ENCODE measurements at places on chromosomes 12 and 14.

DNA sequence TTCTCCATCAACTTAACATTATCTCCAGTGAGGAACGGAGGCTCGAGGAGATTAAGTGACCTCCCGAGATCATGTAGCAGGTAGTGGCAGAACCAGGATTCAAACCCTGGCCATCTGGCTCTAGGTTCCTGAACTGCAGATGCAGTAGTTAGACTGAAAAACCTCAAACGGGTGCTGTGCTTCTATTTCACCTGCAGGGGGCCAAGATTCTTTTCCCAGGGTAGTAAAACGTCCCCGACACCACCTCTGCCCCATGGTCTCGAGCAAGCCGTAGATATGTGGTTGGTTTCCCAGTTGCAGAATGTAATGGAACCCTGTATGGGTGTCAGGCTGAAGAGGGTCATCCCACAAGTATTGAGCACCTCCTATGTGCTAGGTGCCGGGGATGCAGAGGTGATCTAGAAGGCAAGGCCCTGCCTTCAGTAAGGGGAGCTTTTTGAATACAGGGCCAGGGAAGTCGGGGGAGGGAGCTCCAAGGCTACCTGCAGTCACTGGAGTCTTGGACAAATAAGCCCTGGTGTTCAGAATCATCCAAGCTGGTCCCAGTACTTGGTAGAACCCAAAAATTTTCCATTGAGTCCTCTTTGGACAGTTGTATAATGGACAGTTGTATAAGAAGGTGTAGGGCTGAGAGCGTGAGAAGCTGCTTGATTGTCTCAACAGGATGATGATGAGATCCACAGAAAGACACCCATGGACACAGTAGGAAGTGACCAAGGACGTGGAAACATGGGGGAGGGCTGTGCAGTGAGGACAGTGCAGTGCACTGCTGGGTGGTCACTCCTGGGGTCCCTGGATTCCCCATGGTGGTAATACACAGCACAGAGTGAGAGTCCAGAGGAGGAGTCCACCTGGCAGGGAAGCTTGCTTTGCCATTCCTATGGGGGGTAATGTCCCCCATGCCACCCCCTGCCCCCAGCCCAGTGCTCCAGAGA lies 197.2 kb downstream of the CHST11 start:
- DNase-seq: no peak

DNA sequence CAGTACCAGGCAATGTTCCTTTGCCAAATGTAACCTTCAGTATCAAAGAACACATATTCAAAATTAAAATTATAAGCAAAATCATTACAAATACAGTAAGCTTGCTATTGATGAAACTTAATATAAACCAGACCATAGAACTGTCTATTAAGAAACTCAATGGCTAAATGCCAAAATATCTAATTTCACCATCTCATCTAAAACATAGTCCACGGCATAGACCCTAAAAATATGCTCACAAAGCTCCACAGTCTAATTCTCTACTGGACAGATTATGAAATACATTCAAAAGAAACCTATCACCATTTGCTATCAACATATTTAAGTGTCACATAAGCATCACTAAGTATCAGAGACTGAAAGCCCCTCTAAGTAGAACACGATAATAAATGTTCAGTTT lies 25.2 kb downstream of the DUSP16 start:
- no peak for DNase-seq

GRCh38 chr12:97568336-97569180 lies 106.0 kb downstream of the RMST start:
- DNase-seq: no peak

DNA sequence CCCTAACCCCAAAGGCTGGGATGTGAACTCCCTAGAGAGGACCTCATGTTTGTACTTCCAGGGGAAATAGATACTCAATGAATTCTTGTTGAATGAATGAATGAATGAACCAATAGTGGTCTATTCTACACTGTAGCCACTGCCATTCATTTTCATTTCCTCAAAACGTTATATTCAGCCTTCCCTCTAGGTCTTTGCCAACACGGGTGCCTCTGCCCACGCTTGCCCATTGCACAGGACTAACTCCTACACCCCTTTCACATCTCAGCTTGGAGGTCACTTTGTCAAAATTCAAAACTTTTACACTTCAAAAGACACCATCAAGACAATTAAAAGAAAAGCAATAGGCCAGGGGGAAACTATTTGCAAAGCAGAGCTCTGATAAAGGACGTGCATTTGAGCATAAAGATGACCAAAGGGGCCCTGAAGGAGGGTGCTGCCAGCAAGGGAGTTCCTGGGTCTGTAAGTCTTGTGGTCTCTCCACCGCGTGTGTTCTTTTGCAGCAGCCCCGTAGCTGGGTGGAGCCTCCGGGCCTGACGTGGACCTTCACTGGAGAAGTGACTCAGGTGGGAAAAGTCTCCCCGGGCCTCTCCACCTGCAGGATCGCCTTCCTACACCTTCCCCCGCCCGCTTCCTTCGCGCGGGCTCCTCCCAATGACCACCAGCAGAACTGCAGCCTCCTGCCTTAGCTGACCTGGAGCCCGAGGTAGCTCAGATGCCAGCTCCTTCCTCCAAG lies 31.5 kb downstream of the TMEM63C start:
- DNase-seq: no peak

GRCh38 chr12:70854138-70854537 lies 66.4 kb downstream of the PTPRR start:
- no peak for DNase-seq

Measured in forelimb muscle (tissue), 1 donor.